D721Med (cell line): ENCODE measurements at places on chromosomes 7 and 10.

GRCh38 chr10:130864961-130865818, 446.3 kb downstream of the TCERG1L start:
- no peak for DNase-seq

DNA sequence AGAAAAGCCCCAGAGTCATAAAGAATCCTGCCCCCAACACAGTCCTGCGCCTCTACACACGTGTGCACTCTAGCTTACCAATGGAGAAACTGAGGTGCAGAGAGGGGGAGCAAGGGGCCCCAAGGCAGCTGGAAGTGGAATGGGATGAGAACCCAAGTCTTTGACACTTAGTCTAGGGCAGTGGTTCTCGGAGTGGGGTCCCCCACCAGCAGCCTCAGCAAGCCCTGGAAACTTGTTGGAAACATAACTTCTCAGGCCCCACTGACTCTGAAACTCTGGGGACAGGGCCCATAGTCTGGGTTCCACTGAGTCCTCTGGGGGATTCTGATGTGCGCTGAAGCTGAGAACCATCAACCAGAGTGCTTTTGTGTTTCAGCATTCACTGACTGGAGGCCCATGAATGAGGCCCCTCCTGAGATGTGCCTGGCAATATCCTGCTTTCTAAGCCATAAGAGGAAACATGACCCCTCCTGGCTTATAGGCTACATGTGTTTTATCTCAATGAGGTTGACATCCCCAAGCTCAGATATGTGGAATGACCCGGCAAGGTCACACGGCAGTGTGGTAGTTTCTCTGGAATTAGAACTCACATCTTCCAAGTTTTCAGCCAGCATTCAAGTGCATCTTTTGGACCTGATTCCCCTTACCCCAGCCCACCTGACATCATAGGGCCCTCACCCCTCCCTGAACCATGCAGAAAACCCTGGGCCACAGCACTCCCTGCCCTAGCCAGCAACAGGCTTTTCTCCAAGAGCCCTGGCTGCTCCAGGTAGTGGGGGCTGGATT, 147.3 kb upstream of the PCBD1 start:
- no peak for DNase-seq

- DNase-seq: no peak
Measured at GRCh38 chr10:94292434-94293090, 70.2 kb downstream of the NOC3L start.

- no peak for DNase-seq
Measured at GRCh38 chr7:8261711-8262695, at the start of gene ICA1. Gene ICA1 (minus strand): TSS chr7:8262167. CDS start chr7:8235926, 26,241 bp downstream.

DNA sequence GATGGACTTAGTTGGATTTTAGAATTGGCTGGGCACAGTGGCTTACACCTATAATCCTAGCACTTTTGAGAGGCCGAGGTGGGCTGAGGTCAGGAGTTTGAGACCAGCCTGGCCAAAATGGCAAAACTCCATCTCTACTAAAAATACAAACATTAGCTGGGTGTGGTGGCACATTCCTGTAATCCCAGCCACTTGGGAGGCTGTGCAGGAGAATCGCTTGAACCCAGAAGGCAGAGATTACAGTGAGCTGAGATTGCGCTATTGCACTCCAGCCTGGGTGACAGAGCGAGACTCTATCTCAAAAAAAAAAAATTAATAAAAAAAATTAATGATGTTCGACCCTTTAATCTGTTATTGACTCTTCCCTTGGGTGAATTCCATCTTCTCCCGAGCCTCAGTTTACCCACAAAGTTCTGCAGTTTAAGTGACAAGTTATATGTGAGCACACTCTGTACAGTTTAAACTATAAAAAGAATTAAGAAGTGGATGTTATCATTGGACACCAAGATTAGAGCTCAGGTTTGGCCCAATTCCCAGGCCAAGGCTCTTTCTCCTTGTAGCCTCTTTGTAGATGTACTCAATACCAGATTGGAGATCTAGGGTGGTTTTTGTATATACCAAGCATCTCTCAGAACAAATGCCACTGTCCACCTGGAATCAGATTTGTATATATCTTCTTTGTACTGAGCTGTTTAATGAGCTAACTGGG, 15.0 kb downstream of the KAT6B start:
- DNase-seq: no peak

GRCh38 chr10:112763916-112764520, 186.0 kb upstream of the TCF7L2 start:
- DNase-seq: no peak

- DNase-seq: no peak
Measured at GRCh38 chr7:43111630-43112458, 603 bp upstream of the HECW1 start.

GRCh38 chr7:10245406-10245805, 728.3 kb upstream of the PHF14 start:
- no peak for DNase-seq

GRCh38 chr7:99235925-99236324, 28.0 kb upstream of the KPNA7 start:
- DNase-seq: no peak

- DNase-seq: no peak
Measured at GRCh38 chr7:151755131-151755801, 121.6 kb downstream of the PRKAG2 start.

- DNase-seq: no peak
Measured at GRCh38 chr10:86079088-86079487, 287.5 kb downstream of the GRID1 start.

DNA sequence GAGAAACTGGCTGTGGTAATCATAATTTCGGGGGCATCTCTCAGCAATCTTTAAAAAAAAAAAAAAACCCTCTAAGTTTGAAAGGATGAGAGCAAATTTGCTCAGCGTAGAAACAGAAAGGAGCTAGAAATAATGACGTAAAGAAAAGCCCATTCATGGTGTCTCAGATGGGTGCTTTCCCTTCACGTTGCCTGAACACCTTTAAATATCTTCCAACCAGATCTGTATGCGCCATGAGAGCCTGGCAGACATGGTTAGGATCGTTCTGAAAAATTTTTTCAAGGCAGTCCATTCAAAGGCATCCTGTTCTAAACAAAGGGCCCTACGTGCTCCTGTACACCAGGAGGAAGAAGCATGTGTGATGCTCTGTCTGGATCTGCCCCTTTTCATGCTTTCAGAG, 141.2 kb upstream of the C1QL3 start:
- DNase-seq: no peak

DNA sequence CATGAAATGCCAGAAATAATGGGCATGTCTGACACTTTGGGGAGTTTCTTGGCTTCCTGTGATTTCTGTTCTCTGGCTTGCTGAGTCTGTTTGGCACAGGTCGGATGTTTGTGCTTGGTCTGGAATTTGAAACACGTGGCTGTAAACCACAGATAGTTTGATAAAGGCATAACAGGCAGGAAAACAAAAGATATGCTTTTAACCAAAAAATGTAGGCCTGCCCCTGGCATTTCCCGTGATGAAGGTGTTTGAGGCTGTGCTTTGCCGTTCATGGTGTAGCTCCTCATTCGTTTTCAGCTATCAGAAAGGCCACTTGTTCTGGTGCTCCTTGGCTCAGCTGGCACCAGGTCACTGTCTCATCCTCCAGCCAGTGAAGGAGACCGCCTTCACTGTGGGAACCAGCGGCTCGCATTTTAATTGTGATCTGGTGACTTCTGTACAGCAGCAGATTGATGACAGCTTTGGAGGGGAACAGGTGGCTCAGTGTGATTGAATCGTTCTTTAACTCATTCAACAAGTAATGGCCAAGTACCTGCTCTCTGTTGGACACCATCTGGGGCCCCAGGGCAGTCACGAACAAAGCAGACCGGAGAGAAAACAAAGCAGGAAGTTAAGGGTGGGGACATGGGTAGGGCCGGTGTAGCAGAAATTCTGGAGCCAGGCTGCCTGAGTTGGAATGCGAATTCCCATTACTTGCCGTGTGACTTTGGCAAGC, 111.5 kb downstream of the CCNY start:
- DNase-seq: no peak

DNA sequence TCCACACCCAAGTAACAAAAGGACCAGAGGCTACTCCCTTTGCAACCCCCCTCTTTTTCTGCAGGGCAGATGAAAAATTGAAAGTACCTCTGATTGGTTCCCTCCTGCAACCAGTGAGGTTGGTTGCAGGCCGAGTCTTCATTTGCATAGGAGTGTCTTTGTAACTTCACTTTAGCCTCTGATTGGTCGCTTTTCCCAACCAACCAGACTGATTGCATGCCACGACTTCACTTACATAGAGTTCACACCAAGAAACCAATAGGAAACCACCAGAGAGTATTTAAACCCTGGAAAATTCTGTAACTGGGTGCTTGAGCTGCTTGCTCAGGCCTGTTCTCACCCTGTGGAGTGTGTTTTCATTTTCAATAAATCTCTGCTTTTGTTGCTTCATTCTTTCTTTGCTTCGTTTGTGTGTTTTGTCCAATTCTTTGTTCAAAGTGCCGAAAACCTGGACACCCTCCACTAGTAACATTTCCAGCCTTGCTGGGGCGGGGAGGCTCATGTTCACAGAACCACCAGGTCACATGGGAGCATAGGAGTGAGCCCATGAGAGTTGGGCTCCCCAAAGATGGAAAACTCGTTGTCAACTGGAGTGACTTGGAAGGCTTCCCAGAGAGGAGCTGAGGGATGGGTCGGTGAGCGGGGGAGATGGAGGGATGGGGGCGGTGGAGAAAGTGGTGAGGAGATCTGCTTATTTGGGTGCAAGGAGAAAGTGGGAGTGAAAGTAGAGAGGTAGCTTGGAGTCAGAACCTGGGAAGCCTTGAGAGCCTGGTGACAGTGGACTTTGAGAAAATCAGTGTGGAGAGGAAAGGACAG, 223.6 kb downstream of the GFRA1 start:
- no peak for DNase-seq

- DNase-seq: no peak
Measured at GRCh38 chr7:20395511-20395910, 64.8 kb downstream of the ITGB8 start.

DNA sequence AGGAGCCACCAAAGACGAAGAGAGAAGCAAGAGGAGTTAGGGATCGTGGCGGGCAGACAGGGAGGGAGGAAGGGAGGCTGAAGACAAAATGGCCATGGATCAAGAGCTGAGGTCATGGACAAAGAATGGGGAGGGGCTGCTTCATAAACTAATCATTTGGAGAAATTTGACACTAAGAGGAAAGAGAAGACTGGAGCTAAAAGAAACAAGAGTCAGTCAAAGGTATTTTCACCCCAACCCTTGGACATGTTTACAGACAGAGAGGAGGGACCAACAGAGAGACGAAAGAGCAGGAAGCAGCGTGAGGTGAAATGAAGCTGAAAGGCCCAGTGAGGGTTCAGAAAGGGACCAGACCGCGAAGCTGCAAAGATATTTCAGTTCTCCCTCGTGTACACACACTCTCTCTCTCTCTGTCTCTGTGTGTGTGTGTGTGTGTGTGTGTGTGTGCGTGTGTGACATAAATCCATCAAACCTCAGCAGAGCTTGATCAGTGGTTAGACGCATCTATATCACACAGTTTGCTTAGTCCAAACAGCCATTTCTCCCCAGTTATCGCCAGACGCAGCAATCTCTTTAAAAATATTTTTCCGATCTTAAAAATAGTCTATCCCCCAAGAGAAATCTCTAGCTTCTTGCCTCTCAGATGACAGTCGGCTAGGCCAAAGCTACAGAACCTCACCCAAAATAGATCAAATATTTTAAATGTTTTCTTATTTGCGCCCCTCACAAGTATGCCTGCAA, 12.5 kb upstream of the CALD1 start:
- no peak for DNase-seq

- no peak for DNase-seq
Measured at GRCh38 chr10:23094786-23095403, 484 bp upstream of the MSRB2 start.

- no peak for DNase-seq
Measured at GRCh38 chr7:108497082-108497725, 28.7 kb downstream of the PNPLA8 start.

- no peak for DNase-seq
Measured at GRCh38 chr10:33352175-33352574, 17.7 kb upstream of the NRP1 start.

GRCh38 chr7:27836536-27836935, 96.6 kb downstream of the TAX1BP1 start:
- DNase-seq: no peak

GRCh38 chr7:45998506-45998905, 77.4 kb upstream of the IGFBP3 start:
- DNase-seq: no peak

- no peak for DNase-seq
Measured at GRCh38 chr10:47283101-47283630, 16.8 kb upstream of the GDF10 start.

DNA sequence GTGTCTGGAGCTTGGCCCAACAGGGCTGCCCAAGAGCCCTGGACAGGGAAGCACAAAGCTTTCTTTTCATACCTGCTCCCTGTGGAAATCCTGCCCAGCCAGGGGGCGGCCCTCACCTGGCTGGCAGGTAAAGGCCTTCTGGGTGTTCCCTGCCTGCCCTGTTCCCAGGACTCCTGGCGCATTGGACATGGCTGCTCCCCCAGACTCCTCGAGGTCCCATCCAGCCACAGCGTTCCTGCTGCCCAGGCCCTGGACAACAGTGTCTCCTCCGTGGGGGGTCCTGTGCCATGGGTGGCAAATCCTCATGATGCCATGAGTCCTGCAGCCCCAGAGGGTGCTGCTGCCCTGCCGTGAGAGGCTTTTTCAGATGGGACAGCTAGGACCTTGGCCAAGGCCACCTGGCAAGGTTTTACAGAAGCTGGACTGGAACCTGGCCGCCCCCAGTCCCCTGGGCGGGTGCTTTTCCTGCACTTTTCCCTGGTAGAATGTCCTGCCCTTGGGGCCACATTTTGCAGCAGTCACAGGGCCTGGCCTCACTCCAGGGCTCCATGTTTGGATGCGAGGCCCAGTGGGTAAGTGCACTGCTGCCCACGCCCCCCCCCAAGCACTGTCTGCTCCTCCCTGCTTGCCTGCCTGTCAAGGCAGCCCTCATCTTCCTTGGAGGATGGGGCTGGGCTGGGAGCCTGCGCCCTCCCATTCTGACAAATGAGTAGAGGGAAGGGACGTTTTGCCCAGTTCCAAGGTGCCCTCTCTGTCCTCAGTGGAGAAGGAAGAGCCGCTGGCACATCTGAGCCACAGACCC, 60.7 kb downstream of the LHPP start:
- DNase-seq: no peak

DNA sequence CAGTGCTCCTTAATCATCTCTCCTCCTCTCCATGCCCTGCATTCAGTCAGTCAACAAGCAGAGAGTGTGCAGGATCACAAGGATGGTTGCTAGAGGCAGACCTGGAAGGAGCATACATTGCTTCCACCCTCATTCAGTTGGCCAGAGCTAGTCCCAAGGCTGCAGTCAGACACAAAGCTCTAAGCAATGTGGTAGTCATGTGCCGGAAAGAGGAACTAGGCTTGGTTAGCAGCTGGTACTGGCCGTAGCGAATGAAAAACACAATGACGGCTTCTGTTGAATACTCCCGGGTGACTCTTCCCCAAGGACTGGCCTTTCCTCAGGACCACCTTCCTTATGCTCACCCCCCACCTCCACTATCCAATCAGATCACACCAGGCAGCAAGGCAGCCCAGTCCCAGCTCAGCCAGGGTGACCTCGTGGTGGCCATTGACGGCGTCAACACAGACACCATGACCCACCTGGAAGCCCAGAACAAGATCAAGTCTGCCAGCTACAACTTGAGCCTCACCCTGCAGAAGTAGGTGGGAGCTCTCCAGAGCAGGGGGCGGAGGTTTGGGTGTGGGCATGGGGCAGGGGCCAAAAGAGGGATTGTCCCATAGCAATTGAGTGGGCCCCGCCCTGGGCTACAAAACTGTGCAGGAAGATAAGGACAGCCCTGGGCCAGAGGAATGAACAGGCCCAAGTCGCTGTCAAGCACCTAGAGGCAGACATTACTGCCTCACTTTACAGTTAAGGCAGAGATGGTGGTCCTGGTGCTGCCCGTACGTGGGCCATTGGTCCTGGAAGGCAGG, 10.9 kb downstream of the LDB3 start:
- DNase-seq: no peak
